Large intestine (tissue), 12 donors: ENCODE measurements at places on chromosomes 1 and 21. TPM values are rescaled to one million over a fixed set of nuclear protein-coding genes. Genes with fewer than 3 reads are reported as not detected.
A peak's percentile ranks its signal among the peaks of the same experiment; 100 is the strongest.

GRCh38 chr1:234971586-234972297 lies 156.9 kb downstream of the TOMM20 start:
- peak; percentile 41 for DNase-seq

The CCDC17 gene
- 0.88 TPM for polyA plus RNA-seq

DNA sequence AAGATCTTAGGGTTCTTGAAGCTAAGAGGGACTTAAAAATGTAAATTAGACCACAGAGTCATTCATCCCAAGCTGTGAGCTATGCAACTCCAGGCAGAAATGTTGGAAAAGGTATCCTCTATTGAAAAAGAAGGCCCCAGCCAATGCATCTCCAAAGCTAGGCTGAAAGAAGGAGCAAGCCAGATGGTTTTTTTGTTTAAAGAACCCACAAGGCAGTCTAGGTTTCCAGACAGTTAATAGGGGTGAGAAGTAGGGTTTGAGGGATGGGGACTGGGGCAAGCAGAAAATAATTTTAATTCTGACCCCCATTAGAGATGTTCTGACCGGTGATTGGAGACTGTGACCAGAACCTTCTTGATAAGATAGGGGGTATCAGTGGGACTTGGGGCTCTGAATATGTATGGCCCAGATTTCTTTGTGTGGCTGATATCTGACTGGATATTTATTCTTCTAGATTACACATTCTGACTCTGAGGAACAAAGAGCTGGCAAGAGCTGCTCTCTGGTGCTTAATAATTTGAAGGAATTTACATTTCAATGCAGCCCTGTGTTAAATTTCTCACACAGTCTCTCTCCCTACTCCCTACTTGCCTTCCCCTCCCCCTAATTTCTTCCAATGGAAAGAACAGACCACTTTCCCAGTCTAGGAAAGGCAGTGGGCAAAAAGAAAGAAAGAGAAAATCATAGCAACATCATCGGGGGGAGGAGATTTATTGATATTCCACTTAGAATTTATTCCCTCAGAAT lies 104.9 kb downstream of the NUF2 start:
- no peak for DNase-seq

GRCh38 chr1:200384818-200385390 lies 24.9 kb downstream of the ZNF281 start:
- no peak for DNase-seq

DNA sequence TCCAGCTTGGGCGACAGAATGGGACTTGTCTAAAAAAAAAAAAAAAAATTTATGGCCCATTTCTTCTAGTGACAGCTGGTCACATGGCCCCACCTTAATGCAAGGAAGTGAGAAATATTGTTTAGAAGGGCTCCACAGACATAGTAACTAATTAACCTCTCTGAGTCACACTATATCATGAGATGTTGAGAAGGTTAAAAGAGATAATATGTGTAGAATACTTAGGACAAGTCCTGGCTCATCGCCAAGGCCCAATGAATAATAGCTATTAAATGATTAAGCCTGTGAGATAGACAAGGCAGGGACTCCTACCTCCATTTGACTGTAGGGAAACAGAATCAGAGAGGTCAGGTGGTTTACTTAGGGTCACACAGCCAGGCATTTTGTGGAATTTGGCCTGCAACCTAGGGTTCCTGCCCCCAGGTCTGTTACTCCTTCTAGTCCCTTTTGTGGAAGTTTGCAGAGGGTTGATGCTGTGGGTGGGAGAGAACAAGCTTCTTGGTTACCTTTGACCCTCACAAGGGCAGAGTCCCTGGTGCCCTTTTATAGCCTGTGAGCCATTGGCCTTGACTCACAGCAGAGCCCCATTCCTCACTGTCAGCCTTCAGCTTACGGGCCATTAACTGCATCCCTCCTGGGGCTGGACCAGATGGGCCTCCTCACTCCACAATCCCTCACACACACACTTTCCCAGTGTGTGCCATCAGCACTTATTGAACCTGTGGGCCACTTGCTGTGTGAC lies 48.5 kb downstream of the OPRD1 start:
- peak; percentile 99 for DNase-seq

The GPR52 gene
- polyA plus RNA-seq, result 0.88 TPM

The KRTAP19-1 gene
- not detected for polyA plus RNA-seq

DNA sequence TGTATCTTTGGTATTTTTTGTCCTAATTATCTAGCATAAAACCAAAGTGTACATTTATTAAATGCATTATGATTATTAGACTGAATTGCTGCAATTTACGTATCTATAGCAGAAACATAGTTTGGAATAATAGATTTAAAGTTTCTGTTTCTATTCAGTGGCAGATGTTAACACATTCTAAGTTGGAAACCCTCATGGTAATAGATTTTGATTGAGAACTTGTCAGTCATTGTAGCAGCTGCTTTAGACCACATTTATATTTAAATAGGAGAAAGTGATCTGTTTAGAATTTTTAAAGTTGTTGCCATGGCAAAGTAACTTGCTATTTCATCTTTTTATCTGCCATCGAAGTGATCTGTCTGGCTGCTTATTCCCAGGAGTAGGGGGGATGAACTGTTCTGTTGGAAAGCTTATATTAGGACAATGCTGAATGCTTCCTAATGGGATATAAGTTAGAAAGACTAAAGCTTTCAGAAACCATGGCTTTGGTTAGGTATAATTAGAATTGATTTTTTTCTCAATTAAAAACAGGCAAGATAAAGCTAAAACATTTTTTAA lies 61.6 kb downstream of the HS2ST1 start:
- DNase-seq, result no peak

The MMEL1 gene
- 14.3 TPM for polyA plus RNA-seq

DNA sequence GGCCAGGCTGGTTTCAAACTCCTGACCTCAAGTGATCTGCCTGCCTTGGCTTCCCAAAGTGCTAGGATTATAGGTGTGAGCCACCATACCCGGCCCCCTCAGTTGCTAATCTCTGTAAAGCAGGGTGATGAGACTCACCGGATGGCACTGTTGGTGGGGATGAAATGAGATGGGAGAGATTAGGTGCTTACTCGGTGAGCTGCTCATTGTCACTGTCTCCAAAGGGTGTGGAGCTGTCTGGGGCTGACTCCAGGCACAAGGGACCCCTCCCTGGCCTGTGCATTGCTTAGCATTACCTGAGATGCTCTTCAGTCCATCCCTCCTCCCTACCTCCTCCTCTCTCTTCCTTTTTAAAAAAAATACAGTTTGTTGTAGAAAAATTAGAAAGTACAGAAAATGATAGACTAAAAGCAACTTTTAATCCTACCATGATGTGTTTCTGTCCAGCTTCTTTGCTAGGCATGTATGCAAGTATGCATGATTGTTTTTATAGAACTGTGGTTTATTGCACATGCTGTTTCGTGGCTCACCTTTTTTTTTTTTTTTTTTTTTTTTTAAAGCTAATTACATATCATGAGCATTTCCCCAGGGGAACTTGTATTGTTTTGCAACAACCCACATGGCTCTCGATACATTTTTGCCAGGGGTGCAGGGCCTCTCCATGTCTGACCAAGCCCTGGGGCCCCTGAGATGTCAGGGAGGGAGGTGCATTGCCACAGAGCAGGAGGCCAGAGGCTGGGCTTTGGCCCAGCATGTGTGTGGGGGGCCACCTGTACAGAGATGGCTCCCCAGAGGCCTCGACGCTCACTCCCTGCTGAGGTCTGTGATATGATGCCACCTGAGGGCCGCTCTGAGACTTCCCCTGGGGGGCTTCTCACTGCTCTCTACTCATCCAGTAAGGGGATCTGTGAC lies 55.4 kb downstream of the ARHGEF10L start:
- peak; percentile 76 for DNase-seq

The PRAMEF12 gene
- not detected for polyA plus RNA-seq

DNA sequence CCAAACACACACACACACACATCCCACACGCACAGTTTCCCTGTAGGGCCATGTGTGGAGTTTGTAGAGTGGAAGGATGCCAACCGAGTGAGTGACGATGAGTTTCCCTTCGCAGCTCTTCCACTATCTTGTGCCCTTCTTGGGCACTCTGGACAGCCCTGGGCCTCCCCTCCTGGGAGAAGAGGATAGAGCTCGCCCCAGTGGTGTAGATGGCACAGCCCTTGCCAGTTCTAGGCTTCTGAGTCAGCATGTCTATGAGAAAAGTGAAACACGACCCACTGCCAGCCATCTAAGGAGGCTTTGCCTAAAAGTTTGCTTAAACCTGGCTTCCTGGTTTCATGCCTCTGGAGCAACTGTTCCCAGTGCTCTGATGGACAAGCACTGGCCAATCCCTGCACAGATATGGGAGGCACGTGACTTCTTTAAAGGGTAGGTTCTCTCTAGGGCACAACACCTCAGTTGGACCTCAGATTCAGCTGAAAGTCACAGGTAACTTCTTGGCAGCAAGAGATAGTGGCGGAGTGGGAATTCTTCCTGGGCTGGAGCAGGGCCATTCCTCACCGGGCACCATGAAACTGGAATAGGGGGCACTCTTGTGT lies 195.9 kb upstream of the GALNT2 start:
- no peak for DNase-seq

The TMEM81 gene
- polyA plus RNA-seq, result 3.3 TPM

The DISP3 gene
- polyA plus RNA-seq, result 0.76 TPM
